ENCODE measurements at places on chromosomes 1 and 21.

DNA sequence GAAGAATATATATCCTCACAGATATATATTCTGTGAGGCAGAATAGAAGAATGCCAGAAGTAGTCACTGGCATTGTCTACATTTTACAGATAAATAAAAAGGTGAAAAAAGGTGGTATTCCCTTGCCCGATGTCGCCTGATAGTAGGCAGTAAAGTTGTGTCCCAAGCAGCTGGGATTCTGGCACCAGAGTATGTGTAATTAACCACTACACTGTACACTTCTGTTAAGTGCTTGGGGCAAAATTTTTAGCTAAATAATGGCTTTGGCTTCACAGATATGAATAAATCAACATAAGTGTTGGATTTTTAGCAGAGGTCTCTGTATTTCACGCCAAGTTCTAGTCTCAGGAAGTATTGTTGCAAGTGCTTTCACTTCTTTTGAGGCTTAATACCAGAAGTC is 13.3 kb upstream of the CASQ2 start:
- no peak for DNase-seq

- no peak for DNase-seq
Measured at GRCh38 chr1:71809085-71809484, 473.3 kb downstream of the NEGR1 start.

DNA sequence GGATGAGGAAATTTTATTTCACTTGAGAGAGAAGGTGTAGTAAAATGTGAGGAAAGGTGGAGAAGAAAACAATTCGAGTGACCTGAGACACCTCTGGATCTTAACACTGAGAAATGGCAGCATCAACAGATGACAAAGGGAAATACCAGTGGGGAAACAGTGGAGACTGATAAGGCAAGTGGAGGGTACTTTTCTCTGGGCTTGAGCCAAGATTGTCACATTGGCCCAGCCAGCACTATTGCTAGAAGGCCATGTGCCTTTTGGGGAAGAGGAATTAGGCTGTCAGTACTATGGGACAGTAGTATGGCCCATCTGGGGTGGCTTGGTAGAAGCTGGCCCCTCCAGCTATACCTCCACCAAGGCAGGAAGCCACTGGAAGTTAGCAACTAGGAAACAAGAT is 8.4 kb downstream of the SYPL2 start:
- DNase-seq, result no peak

- no peak for DNase-seq
Measured at GRCh38 chr1:204114606-204115005, 37.2 kb downstream of the ETNK2 start.

DNA sequence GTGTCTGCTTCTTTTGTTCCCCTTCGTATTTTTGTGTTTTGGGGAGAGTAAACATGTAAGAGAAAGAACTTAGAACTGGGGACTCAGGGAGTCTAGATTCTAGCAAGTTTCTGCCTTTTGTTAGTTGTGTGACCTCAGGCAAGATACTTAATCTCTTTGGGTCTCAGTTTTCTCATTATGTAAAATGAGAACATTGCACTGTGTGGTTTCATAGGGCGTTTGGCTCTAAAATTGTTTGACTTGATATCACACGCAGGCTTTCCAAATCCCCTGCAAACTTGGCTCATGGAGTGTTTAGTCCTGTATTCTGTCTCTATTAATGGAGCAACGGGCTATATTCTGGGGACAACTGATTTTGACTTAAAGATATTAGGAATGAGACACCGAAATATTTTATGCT is 57.7 kb downstream of the NTNG1 start:
- DNase-seq, result no peak

- no peak for DNase-seq
Measured at GRCh38 chr1:92805216-92805615, 20.3 kb upstream of the EVI5 start.

GRCh38 chr1:41813755-41814745 is 104.7 kb downstream of the HIVEP3 start:
- DNase-seq, result no peak

- DNase-seq, result no peak
Measured at GRCh38 chr1:178973652-178974101, 52.0 kb upstream of the FAM20B start.

DNA sequence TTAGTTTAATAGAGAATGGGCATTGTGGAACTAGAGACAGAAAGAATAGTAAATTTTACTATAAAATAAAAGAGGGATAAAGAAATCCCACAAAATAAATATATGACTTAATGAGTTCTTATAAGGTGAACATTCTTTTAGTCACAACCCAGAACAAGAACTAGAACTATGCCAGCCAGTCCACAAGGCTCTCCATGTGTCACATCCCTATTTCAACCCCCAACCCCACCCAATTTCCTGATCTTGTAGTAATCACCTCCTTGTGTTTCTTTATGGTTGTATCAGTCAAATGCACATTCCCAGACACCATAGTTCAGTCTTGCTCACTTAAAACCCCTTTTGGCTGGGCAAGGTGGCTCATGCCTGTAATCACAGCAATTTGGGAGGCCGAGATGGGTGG is 662.3 kb upstream of the CAMK1G start:
- DNase-seq, result no peak

GRCh38 chr1:64948216-64948615 is 18.1 kb downstream of the JAK1 start:
- no peak for DNase-seq

DNA sequence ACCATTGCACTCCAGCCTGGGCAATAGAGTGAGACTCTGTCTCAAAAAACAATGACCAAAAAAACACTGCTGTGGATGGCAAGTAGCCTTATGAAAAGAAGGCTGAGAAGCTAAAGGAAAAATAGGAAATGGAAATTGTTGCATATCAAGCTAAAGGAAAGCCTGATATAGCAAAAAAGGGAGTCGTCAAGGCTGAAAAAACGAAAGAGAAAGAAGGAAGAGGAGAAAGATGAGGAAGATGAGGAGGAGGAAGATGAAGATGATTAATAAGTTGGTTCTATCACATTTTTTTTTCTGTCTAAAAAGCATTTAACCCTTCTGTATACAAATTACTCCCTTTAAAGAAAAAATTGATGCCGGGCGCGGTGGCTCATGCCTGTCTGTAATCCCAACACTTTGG is 10.2 kb upstream of the PRDX1 start:
- DNase-seq, result no peak

DNA sequence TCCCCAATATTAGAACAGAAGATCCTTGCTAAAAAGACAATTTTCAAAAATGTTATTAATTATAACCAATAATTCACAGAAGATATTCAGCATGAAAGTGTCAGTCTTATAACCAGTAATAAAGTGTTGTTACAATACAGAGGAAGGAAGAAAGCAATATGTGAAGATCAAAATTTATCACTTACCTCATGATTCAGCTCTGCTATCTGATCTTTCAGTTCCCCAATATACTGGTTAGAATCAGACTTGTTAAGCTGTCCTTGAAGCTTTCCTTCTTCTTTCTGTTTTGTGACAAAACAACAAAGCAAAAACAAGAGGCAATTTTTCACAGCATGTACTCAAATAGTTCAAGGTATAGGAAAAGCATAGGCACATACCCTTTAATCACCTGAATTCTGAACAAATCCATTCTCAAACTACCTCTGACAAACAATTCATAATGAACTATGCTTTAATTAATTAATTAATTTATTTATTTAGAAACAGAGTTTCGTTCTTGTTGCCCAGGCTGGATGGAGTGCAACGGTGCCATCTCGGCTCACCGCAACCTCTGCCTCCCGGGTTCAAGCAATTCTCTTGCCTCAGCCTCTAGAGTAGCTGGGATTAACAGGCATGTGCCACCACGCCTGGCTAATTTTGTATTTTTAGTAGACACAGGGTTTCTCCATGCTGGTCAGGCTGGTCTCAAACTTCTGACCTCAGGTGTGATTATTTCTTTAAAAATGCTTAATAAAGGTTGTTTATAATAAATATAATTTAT is 76.9 kb upstream of the GFI1 start:
- no peak for DNase-seq

- no peak for DNase-seq
Measured at GRCh38 chr1:29975036-29975694, 738.8 kb downstream of the PTPRU start.

DNA sequence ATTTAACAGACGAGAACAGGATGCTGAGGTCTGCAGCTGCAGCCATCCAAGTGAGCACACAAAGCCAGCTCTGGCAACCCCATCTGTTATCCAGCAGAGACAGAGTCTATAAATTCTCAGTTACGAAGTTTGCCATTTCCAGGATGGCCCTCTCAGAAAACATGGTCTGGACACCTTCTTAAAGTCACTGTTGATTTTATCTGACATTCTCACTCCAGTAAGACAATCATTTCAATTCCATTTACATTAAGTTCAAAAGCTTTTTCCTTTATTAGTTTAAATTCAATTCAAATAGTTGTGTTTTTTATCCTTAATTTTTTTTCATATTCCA is 125.5 kb downstream of the DMRTB1 start:
- DNase-seq, result no peak

GRCh38 chr1:116881879-116882520 is 27.7 kb upstream of the PTGFRN start:
- peak; percentile 50 for DNase-seq

DNA sequence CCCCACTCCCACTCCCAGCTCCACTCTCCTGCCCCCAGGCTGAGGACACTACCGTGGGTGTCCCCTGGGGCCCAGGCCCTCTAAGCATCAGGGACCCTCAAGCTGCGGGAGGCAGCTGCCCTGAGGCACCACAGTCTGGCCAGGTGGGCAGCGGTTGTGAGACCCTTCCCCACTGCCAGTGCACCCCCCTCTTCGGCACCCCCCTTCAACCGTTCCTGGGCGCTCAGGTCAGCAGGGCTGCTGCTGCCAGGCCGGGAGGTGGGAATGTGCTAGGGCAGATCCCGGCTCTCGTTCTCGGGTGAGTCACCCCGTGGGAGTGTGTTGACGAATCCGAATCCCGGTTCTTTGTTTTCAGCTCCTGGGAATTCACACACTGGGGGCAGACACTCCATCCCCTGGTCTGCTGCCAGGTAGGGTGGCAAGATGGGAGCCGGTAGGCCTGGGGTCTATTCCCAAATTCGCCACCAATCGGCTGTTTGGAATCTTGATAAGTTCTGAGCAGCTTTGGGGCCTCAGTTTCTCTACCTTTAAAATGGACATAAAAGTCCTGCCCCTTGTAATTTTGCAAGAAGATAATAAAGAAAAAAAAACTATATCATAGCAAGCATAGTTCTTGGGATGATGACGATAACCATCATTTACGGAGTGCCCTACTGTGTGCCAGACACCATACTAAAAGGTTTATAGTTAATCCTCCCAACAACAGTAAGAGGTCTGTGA is 28.5 kb upstream of the CASZ1 start:
- no peak for DNase-seq

- no peak for DNase-seq
Measured at GRCh38 chr1:100612540-100612939, 74.6 kb downstream of the GPR88 start.

- DNase-seq, result no peak
Measured at GRCh38 chr1:94989398-94989797, 62.5 kb upstream of the CNN3 start.

- DNase-seq, result no peak
Measured at GRCh38 chr1:156257711-156258110, 9.9 kb upstream of the PAQR6 start.

- no peak for DNase-seq
Measured at GRCh38 chr1:82538876-82539275, 738.1 kb downstream of the ADGRL2 start.

DNA sequence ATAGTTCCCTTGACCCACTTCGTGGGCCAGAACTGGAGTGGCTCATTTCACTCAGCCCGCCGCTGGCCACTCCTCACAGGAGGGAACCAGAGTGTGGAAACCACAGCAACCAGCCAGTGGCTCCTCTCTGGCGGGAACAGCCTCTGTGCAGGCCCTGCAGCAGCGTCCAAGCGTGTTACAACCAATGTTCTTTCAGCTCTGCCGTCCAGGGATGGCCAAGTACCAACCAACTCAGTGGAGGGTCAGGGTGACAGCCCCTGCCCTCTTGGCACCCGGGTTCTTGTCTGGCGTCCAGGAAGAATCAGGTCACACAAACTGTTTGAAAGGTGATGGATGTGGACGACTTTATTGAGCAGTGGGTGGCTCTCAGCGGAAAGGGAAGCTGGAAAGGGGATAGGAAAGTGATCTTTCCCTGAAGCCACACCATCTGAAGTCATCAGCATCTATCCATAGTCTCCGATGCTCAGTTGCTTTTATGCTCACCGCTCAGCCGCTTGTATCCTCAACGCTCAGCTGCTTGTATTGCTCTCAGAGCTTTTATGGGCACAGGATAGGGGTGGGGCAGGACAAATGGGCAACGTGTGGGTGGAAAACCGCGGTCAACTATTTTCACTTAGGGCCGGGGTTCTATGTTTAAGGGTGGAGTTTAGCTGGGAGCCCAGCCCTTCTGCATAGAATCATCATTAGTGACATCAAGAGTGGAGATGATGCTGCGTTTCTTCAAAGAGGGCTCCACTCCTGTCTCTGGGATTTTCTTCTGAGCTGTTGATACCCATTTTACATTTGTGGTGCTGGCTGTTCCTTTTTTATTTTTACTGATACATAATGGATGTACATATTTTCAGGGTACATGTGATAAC is 250.2 kb downstream of the RRAGC start:
- no peak for DNase-seq

GRCh38 chr1:170536924-170537551 is 5.1 kb downstream of the GORAB start:
- DNase-seq, result no peak

- peak; percentile 63 for DNase-seq
Measured at GRCh38 chr1:166974647-166975345, 544 bp downstream of the ILDR2 start.

DNA sequence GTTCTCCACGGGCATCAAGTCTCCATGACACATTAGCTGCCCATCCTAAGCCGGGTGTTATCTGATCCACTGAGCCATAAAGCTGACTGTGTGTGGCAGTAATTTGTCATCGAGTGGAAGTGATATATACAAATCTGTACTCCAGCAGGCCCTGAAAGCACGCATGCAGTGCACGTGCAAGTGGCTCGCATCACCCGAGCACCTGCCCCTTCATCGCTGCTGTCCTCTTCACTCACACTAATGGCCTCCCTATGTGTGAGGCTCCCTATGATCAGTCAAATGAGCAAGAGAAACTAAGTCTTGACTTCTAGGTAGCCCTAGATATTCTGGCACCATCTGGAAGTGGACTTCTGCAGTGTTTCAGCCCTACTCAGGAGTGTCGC is 248.6 kb downstream of the MATN1 start:
- DNase-seq, result peak; percentile 9

- DNase-seq, result no peak
Measured at GRCh38 chr1:115545791-115546733, 95.7 kb upstream of the VANGL1 start.

DNA sequence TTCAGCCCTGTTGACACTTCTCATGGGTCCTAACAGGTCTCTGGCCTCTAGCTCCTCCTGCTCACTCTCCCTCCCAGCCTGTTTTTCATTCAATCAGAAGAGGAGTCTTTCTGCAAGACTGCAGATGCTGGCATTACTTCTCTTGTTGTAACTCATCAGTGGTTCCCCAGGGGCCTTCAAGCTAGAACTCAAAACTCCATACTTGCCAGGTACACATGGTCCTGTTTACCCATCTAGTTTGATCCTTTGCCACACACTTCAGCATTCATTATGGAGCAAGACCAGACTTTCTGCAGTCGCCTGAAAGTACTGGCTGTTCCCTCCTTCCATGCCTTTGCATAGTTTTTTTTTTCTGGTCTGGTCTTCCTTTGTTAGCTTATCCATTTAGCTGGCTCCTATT is 47.9 kb downstream of the SERBP1 start:
- no peak for DNase-seq

GRCh38 chr1:211198111-211198510 is 61.1 kb upstream of the RCOR3 start:
- DNase-seq, result no peak

GRCh38 chr1:235017719-235018118 is 110.9 kb downstream of the TOMM20 start:
- no peak for DNase-seq
